ENCODE measurements at places on chromosomes 16 and 17. TPM values are rescaled to one million over a fixed set of nuclear protein-coding genes. Genes with fewer than 3 reads are reported as not detected.

DNA sequence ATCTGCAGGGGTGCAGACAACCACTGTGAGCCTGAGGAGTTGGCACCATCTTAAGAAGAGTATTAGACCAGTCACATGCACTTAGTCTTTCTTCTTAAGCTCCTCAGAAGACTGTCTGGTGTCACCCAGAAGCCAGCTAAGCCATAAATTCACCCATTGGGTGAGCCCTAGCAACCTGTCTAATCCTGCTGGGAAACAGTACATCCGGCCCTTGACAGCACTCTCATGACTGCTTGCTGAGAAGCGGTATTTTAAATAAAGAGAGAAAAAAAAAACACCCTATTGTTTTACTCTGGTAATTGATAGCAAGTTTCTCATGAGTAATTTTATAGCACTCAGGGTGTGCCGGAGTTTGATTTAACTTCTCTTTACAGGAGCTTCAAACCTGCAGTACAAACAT is 134.7 kb downstream of the SOX9 start:
- DNase-seq = no peak

DNA sequence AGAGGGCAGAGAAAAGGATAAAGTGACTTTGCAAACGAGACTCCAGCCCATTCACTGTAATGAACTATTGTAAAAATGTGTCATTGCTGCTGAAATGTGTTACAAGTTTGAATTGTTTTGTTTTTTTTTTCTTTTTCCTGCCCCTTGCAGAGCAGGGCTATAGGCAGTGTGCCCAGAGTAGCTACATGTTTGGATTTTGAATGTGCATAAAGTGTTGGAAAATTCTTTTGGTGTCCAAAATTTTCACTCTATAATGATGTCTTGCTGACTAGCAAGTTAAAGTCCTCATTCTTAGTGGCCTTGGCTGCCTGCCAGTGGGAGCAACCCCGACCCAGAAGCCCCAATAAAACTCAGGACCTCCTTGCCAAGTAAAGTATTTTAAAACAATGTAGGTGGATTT is 66.5 kb downstream of the IGF2BP1 start:
- no peak for DNase-seq

DNA sequence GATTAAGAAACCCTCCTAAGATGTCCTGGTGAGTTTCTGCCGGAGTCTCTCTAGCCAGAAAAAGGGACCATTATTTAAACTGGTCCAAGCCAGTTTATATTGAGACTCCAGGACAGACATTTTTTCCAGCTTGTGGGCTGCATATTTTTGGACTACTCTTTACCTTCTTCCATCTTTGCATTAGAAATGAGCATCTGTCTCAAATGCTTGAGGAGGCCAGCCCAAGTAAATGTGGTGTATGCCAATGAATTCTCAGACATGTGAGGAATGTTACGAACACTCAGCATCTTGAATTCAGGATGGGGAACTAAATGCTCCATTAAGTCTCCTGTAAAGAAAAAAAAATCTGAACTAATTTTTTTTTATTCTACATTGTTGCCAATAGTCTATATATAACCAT is 18.4 kb downstream of the TUBD1 start:
- DNase-seq = no peak

- DNase-seq = no peak
Observed at GRCh38 chr16:79972053-79972704, 371.6 kb upstream of the MAF start.

Gene TRPV3
- 0.82 TPM for total RNA-seq

Gene ADAMTS18
- total RNA-seq = 0.82 TPM

Gene KRTAP4-2
- not detected for total RNA-seq

GRCh38 chr17:48314716-48315115 is 115.3 kb downstream of the SKAP1 start:
- DNase-seq = no peak

Gene CDH1
- 1.6 TPM for total RNA-seq

DNA sequence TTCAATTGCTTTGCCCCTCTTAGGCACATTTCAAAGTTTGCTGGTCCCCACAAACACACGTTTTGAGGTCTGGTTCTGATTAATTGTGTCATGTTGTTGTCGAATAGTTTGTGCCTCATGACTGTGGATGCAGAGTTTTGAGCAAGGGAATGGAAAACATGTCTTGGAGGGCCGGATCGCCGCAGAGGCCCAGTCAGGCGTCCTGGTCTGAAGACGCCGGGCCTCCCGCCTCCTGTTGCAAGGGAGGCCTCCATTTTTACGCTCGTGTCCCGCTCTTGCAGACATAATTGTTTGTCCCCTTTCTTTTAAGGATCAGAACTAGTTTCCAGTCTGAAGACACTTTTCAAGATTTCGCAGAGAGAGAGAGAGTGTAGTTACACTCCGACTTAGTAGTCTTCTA is 3.2 kb downstream of the NTN1 start:
- no peak for DNase-seq

DNA sequence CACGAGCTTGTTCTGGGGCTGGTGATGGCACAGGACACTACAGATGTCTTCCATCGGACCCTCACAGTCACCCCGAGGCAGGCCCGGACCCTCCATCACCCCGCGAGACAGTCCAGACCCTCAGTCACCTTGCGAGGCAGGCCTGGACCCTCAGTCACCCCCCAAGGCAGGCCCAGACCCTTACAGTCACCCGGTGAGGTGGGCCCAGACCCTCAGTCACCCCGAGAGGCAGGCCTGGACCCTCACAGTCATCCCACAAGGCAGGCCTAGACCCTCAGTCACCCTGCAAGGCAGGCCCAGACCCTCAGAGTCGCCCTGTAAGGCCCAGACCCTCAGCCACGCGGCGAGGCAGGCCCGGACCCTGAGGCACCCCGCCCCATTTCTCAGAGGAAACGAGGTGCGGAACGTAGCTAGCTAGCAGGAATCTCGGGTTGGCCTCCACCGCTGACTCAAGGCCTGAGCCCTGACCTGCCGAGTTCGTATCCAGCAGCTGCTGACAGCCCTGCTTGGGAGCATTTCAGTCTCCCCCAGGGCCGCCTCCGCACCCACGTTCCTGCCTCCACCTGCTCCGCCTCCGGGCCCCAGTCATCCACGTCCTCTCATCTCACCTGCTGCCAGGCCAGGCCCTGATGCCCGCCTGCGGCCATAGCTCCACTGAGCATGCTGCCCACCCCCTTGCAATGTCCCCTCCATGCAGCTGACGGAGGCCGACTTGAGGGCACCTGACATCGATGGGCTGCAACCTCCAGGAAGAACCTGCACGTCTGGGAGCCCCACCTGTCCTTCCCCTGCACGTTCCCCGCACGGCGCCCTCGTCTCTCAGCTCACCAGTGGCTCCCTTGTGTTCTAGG is 28.7 kb downstream of the RPH3AL start:
- DNase-seq = no peak

Gene CACNG1
- total RNA-seq = under 0.01 TPM

DNA sequence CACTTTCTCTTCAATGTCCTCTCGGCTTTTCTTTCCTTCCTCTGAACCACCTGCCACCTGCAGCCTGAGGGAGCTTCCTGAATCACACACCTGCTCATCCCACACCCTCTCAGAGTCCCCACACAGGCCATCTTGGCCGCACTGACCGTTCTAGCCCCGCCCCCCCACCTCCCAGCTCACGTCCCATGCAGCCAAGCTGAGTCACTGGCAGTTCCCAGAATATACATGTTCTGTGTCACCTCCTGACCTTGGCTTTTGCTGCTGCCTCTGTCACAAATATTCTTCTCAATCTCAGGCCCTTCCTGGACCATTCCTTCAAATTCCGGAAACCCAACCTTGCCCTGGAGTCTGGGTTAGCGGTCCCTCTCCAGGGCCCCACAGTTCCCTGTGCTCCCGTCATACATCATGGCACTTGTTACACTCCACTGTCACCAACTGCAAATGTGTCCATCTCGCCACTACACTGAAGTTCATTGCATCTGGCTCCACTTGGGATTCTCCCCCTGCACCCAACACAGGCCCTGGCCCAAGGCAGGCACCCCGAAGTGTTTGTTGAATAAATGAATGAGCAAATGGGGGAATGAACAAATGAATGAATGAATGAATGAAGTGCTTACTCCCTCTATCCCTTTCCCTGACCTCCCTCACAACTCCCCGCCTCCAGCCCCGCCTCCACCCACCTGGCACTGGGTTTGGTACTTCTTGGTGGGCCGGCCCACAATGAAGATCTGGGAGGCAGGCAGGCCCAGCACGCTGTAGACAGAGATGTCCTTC is 12.8 kb downstream of the PIMREG start:
- no peak for DNase-seq

DNA sequence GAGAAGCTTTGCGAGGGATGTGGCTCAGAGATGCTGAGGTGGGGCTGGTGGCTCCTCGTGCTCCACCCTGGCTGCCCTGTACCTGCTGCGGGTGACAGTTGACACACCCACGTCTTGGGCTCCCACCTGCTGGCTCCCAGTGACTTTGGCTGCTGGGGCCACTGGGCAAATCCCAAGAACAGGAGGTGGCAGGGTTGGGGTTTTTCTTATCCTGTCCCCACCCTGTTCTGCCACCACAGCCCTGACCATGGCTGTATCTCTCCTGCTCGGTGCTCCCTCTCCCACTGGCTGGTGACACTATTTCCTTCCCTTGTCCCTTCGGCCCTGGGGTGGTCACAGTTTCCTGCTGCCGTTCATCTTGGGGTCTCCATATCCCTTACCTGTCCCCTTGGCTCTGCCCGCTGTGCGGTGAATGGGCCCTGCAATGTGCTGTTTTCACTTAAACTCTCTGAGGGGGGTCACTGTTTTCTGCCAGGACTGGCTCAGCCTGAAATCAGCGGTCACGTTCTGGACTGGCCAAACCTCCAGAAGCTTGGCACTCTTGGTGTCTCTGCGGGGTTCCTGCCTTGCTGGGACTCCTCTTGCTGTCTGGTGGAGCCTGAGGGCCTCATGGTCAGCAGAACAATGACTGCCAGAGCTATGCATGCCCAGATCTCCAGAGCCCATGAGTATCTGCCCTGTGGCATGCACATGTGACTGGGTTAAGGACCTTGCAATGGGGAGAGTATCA is 144.2 kb downstream of the IRF8 start:
- DNase-seq = no peak

GRCh38 chr17:18323007-18323406 is 7.9 kb downstream of the SMCR8 start:
- DNase-seq = no peak

GRCh38 chr16:77910021-77910420 is 112.3 kb upstream of the CLEC3A start:
- no peak for DNase-seq

Gene CES3
- under 0.01 TPM for total RNA-seq

Gene KRT12
- not detected for total RNA-seq

GRCh38 chr17:28675980-28676379 is 14.0 kb downstream of the SUPT6H start:
- DNase-seq = no peak

DNA sequence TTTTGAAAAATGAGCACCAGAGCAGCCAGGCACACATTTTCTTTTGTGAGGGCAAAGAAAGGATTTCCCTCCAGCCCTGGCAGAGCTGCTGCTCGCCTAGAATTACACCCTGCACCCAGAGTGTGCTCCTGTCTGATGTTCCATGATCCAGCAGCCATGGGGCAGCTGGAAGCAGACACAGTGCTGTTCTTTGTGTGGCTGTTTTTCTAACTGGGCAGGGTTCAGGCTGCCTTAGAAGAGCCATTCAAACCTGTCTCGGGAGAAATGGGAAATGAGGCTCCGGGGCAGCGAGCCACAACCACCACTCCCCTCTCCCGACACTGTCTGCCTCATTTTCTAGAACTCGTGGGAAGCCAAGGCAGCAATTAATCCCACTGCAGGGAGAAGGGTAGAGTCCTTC is 28.9 kb downstream of the LITAF start:
- peak; percentile 36 for DNase-seq

Gene NLK
- 73.0 TPM for total RNA-seq

DNA sequence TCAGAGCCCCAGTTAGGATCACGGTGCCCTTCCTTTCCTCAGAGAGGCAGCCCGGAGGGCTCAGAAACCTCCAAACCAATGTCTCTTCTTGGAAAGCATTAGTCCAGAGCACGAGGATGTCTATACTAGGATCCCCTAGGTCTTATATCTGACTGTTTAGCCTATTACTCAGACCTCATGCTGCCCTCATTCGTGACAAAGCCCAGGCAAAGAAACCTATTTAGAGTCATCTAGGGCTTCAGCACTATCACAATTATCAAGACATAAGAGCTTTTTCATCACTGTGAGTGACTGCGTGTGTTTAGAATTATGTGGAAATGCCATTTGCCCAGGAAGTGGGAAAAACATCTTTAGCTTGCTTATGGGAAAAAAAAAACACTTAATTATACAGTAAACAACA is 159.8 kb upstream of the NOL11 start:
- DNase-seq = no peak

Gene NPIPB9
- 2.4 TPM for total RNA-seq

GRCh38 chr17:78709751-78710181 is 72.3 kb downstream of the CYTH1 start:
- DNase-seq = no peak

DNA sequence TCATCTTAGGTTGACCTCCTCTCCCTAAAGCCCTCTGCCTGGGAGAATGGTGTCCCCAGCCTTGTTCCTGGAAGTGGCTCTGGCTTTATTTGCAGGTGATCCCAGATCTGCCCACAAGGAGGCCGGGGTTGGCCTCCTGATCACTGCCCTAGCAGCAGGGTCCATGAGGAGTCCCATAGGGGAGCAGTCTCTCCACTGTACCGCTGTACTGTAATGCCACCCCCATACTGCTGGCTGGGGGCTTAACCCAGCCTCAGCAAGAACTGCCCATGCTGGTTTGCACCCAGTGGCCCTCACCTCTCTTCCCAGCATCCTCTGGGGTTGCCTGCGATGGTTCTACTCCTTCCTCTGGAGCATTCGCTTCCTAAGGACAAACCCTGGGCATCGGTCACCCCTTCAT is 39.1 kb downstream of the PSME3IP1 start:
- no peak for DNase-seq

- no peak for DNase-seq
Observed at GRCh38 chr16:28556914-28557320, 3.2 kb downstream of the SGF29 start.

- no peak for DNase-seq
Observed at GRCh38 chr17:2174468-2175293, 119.8 kb downstream of the HIC1 start.

Gene KCNH4
- total RNA-seq = 0.41 TPM

GRCh38 chr17:33389504-33390135 is 96.5 kb upstream of the ASIC2 start:
- DNase-seq = no peak

GRCh38 chr17:57407287-57408070 is 151.2 kb downstream of the MSI2 start:
- no peak for DNase-seq

- DNase-seq = no peak
Observed at GRCh38 chr17:64992325-64992802, 64.2 kb downstream of the GNA13 start.

DNA sequence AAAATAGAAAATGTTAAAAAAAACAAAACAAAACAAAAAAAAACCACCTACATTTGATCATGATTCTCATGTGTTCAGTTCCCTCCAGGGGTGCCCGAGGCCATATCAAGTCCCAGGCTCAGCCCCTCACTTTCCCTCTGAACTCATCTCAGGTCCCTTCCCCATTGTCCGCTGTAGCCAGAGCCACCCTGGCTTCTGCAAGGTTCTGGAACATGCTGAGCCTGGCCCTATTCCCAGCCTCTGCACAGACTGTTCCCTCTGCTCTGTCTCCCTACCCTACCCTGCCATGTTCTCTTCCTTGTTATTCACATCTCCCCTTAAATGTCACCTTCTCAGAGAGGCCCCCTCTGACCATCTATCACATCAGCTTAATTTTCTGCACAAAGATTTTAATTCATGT is 46.9 kb downstream of the TK2 start:
- no peak for DNase-seq

Gene MFAP4
- total RNA-seq = 0.82 TPM

Gene SALL1
- 5.3 TPM for total RNA-seq

Gene PLXDC1
- total RNA-seq = 9.8 TPM
